H54 (cell line): ENCODE measurements at places on chromosomes 11 and 22.

GRCh38 chr22:42719656-42720262 is 911 bp downstream of the A4GALT start:
- no peak for DNase-seq

- DNase-seq: no peak
Measured at GRCh38 chr11:116929414-116930090, 92.1 kb upstream of the APOA1 start.

- no peak for DNase-seq
Measured at GRCh38 chr11:14499178-14499559, 442 bp downstream of the COPB1 start.

- DNase-seq: no peak
Measured at GRCh38 chr11:26632691-26633159, 60.7 kb upstream of the MUC15 start.

DNA sequence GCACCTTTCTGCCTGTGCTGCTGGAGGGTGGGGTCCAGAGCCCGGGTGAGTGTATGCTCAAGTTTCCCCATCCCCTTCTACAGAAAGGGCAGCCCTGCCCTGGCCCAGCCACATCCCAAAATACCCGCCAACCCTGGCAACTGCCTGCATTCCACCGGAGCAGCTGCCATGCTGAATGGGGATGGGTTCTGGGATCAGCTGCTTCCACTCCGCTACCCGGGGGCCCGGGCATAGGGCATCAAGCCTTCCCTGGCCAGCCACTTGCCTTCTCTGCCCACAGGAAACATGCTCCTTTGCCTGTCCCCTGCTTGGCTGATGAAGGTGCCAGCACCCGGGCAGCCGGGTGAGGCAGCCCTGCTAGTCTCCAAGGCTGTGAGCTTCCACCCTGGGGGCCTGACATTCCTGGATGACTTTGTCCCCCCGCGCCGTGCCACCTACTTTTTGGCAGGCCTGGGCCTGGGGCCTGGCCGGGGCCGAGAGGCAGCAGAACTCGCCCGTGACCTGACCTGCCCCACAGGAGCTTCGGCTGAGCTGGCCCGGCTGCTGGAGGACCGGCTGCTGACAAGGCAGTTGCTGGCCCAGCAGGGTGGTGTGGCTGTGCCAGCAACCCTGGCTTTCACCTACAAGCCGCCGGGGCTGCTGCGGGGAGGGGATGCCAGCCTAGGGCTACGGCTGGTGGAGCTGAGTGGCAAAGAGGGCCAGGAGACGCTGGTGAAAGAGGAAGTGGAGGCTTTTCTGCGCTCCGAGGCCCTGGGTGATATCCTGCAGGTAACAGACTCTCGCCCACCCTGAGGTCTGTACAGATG is 3.2 kb downstream of the CARNS1 start:
- DNase-seq: no peak

DNA sequence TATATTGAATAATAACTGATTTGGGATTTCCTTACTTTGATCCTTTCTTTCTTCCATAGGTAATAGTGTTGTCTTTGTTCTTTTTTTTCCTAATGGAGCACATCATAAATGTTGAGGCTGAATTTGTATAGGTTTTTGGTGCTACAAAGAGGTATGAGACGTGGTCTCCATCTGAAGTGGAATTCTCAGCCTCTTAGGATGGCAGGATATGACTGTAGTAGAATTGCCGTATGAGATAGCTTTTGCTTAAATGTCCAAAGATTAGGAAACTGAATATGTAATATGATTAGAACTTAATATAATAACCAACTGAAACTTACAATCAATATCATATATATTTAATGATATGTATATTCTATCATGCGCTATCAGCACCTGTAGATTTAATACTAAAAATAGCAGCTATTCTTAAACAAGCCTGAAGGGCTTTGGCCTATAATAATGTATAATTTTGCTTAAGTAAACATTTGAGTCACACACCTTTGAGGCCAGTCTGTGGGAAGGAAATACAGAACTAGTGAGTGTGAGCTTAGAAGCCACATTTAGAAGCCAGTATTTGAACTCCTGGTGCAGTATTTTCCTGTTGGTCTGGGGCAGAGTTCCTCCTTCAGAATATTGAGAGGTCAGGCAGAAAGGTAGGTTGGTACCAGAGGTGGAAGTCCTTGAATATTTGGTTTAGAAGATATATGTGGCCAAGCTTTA is 62.6 kb downstream of the SWAP70 start:
- peak; percentile 44 for DNase-seq

GRCh38 chr11:45048870-45049691 is 97.4 kb upstream of the PRDM11 start:
- no peak for DNase-seq

DNA sequence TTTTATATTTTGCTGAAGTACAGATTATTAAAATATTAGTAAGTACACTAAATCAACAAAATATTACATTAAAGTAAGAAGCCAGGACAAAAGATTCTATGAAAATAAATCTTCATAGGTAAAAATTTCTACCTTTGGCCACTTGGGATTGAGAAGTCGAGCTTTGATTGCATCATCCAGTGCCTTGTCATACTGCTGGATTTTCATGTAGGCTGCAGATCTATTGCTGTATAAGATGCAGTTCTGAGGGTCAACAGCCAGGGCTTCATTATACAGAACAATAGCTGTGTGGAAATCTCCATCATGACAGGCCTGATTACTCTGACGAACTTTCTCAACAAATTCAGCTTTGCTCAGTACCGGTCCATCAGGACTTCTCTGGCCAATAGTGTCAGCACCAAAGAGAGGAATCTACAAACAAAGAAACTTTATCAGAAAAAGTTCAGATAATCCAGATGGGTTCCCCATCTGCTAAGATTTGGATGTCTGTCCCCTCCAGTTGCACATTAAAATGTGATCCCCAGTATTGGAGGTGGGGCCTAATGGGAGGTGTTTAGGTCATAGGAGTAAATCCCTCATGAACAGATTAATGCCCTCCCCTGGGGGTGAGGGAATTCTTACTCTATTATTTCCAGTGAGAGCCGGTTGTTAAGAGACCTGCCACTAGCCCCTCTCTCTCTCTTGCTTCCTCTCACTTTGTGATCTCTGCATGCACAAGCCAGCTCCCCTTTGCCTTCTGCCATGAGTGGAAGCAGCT is 50.0 kb downstream of the TTC28 start:
- no peak for DNase-seq

DNA sequence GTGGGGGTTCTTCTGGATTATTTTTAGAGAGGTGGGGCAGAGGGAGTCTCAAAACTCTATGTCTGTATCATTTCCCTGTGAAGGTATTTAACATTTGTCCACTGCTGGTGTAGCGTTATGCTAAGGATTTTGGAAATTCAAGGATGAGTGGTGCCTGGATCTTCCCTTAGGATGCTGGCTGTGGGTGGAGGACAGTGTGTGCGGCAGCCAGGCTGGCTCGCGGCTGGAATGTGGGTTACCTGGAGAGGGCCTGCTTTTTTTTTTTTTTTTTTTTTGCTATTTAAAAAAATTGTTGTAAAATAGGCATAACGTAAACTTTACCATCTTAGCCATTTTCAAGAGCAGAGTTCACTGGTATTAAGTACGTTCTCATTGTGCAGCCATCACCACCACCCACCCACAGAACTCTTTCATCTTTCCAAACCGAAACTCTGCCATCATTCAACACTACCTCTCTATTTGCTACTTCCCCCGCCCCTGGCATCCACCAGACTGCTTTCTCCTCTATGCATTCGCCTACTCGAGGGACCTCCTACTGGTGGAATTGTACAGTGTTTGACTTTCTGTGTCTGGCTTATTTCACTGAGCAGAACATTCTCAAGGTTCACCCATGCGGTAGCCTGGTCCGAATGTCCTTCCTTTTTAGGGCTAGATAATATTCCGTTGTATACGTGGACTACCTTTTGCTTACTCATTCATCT is 67.1 kb downstream of the PARVB start:
- no peak for DNase-seq

GRCh38 chr22:37501610-37502341 is 15.6 kb upstream of the MFNG start:
- DNase-seq: no peak

DNA sequence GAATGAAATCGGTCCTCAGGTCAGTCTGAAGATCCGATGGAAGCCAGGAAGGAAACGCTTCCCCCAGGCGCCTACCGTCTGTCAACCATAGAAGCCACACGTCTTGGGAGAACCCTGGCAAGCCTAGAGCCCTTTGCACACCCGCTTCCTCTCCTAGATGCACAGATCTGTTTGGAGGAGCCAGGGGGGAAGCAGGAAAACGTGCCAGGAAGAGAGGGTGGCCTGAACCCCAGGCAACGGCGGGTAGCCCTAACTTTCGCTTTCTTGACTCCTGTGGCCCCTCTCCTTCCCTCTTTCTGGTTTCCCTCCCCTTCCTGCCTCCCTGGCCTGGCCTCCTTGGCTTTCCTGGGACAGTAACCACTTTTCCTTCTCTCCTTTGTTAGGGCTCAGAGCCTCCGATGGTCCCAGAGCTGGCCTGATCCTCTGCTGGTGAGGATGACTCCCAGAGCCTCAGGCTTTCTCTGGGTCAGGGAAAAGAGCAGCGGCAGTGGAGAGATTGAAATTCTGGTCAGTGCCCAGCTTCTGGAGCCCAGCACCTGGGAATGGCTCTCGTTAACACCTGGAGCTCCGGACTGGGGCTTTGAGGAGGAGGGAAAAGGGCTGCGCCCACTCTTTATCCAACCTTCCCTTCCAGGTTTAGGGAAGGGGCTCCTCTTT is 2.1 kb downstream of the FXYD6 start:
- no peak for DNase-seq

GRCh38 chr11:128336203-128336602 is 251.2 kb downstream of the ETS1 start:
- DNase-seq: peak; percentile 63

DNA sequence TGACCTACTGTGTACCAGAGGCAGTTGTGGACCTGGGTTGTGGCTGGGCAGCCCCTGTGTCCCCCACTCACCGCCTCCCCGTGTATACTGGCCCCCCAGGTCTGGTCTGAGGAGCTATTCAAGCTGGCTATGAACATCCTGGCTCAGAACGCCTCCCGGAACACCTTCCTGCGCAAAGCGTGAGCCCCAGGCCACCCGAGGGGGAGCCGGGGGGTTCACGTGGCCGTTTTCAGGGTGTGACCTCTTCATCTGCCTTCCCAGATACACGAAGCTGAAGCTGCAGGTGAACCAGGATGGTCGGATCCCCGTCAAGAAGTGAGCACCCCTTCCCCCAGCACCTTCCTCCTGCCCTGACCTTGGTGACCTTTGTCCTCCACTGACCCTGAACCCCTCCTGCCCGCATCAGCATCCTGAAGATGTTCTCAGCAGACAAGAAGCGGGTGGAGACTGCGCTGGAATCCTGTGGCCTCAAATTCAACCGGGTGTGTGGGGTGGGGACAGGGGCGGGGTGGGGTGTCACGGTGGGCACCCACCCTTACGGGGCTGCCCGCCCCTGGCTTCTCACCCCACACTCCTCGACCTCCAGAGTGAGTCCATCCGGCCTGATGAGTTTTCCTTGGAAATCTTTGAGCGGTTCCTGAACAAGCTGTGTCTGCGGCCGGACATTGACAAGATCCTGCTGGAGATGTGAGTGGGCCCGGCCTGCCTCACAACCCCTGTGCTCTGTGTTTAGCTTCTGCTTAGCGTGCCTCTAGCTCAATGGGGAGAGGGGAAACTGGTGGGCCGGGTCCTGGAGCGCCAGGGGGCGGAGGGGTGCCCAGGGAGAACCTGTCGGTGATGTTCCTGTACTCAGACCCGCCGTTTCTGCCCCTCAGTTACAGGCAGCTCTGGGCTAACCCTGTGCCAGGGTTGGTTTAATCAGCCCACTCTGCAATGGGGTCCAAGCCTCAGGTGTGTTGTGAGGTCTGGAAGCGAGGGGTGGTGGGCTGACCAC is 4.1 kb downstream of the PLCB3 start:
- no peak for DNase-seq

GRCh38 chr11:72354356-72355115 is 79.8 kb downstream of the CLPB start:
- DNase-seq: peak; percentile 26

- DNase-seq: no peak
Measured at GRCh38 chr11:63237413-63237812, 6.0 kb downstream of the SLC22A25 start.

DNA sequence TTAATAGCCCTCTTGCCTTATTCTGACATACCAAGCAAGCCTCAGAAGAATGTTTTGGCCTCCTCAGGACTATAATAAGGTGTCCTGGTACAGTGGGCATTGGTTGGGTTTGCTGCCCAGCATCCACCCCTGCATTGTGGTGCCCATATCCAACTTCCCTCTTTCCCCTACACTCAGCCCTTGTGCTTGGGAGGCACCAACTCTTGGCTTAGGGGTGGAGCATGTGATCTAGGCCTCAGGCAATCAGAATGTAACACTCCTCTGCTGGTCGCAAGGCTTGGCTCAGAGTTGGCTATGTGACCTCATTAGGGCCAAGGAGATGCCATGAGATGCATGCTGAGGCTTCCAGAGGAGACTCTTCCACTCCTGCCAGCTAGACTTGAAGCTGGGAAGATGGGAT is 123.0 kb downstream of the CSNK2A3 start:
- DNase-seq: no peak

GRCh38 chr11:111445586-111445985 is 66.5 kb upstream of the POU2AF1 start:
- DNase-seq: no peak

- no peak for DNase-seq
Measured at GRCh38 chr11:74465291-74465708, 2.0 kb downstream of the KCNE3 start.

DNA sequence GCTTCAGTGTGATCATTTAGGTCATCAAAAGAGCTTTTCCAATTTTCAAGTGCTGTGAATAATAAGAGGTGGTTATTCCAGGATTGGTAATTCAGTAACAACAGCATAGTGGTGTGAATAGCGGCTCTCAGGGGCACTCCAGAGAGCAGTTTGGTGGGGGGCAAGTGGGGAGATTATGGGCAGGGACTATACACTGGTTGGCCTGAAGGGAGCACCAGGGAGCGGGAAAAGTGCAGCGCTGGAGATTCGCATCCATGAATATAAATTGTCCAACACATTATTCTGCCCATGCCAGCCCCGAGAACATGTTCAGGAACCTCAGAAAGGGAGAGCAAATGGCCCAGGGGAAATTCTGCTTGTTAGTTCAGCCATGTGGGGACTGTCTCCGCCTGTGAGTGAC is 37.9 kb downstream of the OR6Q1 start:
- no peak for DNase-seq
